HEK293T (cell line): ENCODE measurements at places on chromosomes 4 and X.

DNA sequence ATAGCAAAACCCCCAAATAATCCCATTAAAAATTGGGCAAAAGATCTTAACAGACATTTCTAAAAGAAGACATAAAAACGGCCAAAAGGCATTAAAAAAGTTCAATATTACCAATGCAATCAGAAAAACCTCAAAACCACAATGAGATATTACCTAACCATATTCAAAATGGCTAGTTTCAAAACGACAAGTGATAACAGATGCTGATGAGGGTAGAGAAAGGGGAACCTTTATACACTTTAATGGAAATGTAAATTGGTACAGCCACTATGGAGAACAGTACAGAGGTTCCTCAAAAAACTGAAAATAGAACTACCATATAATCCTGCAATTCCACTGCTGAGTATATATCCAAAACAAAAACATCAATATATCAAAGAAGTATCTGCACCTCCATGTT lies 6.2 kb downstream of the AADAT start:
- DNase-seq, result no peak

DNA sequence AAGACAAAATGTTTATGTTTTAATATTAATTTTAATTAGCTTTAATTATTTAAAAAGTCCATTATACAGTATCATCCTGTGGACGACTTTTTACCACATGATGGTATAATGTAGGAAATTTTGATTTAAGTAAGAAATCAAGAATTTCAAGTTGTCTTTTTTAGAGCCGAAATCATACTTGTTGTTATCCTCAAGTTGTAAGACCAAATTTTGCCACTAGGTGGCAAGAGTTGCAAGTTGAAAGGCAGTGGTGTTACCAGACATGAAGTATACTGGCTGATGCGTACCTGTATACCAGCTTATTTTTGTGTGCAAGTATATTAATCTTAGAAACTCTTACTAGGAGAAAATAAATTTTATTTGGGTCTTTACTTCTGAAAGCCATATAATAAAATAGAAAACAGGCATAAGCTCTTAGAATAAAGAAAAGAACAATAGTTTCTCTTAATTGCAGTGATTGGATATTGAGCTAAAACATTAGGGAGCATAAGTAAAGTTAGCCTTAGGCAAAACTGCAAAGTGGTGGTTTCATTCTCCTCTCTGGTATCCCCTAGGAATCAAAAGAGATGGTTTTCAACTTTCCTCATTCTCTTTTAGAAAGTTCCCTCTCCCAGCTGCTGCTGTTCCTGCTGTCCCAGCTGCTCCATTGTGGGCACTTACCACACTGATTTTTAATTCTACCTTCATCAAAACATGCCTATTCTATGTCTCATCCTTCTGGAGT lies 118.0 kb upstream of the WDFY3 start:
- peak; percentile 32 for DNase-seq

- DNase-seq, result no peak
Observed at GRCh38 chr4:40289366-40290188, 45.6 kb upstream of the CHRNA9 start.

GRCh38 chr4:81460191-81460701 lies 11.5 kb downstream of the RASGEF1B start:
- no peak for DNase-seq

DNA sequence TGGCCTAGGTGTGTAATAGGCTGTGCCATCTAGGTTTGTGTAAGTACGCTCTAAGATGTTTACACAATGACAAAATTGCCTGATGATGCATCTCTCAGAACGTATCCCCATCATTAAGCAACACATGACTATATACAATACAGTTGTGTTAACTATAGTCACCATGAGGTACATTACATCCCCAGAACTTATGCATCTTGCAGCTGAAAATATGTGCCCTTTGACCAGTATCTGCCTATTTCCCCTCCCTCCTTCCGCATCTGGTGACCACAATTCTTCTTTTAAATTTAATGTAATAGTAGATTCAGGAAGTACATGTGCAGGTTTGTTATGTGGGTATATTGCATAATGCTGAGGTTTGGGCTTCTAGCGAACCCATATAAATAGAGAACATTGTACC lies 239.8 kb upstream of the IL1RAPL1 start:
- no peak for DNase-seq

DNA sequence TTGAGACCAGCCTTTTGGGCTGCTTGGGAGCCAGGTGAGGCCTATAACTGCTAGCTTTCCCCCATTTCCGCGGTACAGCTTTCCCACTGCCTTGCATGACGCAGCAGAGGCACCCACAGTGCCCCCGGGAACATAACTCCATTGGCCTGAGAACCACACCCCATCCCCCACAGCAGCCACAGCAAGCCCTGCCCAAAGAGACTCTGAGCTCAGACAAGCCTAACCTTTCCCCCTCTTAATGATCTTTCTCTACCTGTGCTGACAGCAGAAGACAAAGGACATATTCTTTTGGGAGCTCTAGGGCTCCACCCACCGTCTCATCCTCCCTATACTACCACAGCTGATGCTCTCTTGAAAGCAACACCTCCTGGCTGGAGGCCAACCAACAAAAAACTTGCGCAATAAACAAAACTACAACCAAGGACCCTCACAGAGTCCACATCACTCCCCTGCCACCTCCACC lies 114.8 kb downstream of the FANCB start:
- no peak for DNase-seq

GRCh38 chr4:152085657-152086056 lies 324.9 kb upstream of the GATB start:
- DNase-seq, result no peak

DNA sequence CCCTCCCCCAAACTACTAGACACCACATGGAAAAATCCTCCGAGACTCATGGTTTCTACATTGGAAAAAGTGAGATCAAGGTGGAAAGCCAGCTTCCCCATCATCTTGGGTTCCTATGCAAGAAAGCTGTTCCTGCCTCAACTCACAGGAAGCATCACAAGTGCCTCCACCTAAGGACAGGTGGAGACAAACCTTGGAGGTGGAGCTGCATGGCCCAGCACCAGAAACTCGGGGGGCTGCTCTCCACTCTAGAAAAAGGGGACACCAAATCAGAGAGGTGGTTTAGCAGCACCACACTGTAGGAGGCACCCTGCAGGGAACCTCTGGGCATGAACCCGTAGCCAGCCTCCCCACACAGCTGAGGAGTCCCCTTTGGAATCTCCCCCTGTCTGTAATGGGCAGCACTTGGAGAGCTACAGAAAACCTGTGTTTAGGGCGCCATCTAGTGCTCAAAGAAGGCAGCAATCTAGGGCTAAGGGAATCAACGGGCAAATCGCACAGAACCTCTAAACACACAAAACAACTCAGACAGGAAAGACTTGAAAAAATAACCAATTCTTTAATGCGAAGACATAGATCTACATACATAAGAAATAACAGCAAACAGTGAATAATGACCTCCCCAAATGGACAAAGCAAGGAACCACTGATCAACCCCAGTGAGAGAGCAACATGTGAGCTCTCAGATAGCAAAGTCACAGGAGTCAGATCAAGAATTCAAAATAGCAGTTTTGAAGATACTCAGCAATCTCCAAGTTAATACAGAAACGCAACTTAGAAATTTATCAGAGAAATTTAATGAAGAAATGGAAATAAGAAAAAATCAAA lies 37.0 kb upstream of the ZBTB33 start:
- DNase-seq, result peak; percentile 81

DNA sequence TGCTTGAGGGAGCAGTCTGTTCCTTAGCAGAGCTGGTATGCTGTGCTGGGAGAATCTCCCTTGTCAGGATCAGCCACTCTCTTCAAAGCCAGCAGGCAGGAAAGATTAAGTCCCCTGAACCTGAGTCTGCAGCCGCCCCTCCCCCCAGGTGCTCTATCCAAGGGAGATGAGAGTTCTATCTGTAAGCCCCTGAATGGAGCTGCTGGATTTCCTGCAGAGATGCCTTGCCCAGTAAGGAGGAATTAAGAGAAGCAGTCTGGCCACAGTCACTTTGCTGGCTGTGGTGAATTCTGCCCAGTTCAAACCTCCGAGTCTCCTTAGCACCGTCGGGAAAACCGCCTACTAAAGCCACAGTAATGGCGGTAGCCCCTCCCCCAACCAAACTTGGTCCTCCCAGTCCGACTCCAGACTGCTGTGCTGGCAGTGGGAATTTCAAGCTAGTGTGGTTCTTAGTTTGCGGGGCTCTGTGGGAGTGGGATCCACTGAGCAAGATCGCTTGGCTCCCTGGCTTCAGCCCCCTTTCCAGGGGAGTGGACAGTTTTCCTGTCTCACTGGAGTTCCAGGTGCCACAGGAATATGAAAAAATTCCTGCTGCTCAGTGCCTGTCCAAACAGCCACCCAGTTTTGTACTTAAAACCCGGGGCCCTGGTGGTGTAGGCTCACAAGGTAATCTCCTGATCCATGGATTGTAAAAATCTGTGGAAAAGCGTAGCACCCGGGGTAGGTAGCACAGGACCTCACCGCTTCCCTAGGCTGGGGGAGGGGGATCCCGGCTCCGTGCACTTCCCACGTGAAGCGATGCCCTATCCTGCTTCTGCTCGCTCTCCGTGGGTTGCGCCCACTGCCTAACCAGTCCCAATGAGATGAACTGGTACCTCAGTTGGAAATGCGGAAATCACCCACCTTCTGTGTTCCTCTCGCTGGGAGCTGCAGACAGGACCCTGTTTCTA lies 38.0 kb downstream of the RAB28 start:
- no peak for DNase-seq

DNA sequence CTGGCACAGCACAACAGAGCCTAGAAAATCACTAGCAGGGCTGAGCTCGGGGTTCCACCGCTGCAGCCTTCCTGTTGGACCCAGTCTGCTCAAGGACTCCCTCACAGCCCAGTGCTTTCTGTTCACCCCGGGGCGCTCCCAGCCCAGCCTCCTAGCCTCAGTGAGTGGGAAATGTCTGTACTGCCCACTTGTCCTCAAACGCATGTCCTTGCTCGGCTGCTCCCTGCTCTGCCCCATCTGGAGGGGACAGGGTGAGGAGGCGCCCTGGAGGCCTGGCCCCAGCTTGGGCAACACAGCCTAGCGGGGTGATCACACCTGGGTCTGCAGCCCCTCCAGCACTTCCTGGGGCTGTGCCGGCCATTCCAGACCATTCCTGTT lies 11.9 kb upstream of the CCNQ start:
- DNase-seq, result no peak

- DNase-seq, result no peak
Observed at GRCh38 chr4:109764376-109764775, 34.5 kb upstream of the PLA2G12A start.

- no peak for DNase-seq
Observed at GRCh38 chr4:146327859-146328650, 113.7 kb downstream of the REELD1 start.

- peak; percentile 24 for DNase-seq
Observed at GRCh38 chrX:132413459-132413858, 75.4 kb downstream of the MBNL3 start.

DNA sequence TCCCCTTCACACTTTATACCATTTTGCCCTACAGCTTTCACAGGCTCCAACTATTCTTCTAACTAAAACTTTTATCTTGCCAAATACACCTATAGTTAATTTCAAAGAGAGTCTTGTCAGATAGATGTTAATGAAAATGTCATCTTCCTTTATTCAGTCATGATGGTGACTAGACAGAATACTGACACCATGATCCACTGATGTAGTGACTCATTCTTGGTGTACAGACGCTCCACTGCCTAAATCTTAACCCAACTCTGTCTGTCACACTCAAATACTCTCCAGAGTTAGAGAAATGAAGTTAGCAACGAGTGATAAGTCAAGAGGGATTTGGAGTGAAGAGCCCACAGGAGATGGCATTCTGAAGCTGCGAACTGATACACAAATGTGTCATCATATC lies 32.1 kb upstream of the HDAC8 start:
- DNase-seq, result no peak

DNA sequence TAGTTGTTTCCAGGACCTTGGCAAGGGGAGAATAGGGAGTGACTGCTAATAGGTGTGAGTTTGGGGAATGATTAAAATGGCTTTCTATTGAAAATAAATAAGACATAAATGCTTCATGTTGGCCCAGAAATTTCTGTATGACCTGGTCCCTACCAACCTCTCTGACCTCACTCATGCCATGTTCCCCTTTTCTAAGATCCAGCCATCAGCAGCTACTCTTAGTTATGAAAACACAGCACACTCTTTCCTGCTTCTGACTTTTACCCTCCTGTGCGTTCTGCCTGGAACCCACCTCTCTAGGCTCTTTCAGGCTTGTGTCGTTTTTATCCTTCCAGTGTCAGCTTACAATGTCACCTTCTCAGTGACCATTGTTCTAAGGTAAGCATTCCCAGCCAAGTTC lies 14.8 kb upstream of the CXCL5 start:
- no peak for DNase-seq

DNA sequence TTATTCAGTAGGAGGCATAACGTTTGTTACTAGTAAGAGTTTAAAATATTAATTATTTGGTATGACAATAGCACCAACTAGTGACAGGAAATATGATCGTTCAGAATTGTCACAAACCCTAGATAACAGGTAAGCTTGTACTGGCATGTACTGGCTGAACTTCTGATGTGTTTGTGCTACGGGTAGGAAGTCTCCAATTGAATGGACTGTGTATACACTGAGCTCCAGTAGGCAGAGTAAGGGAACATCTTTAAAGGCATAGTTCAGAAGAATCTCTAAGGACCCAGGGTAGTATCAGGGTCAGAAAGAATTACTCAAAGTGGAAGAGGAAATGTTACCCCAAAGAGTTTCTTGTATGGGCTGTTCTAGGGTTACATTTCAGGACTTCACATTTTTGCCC lies 230.4 kb downstream of the EDA2R start:
- no peak for DNase-seq

- no peak for DNase-seq
Observed at GRCh38 chrX:24125028-24125612, 24.4 kb upstream of the ZFX start.

DNA sequence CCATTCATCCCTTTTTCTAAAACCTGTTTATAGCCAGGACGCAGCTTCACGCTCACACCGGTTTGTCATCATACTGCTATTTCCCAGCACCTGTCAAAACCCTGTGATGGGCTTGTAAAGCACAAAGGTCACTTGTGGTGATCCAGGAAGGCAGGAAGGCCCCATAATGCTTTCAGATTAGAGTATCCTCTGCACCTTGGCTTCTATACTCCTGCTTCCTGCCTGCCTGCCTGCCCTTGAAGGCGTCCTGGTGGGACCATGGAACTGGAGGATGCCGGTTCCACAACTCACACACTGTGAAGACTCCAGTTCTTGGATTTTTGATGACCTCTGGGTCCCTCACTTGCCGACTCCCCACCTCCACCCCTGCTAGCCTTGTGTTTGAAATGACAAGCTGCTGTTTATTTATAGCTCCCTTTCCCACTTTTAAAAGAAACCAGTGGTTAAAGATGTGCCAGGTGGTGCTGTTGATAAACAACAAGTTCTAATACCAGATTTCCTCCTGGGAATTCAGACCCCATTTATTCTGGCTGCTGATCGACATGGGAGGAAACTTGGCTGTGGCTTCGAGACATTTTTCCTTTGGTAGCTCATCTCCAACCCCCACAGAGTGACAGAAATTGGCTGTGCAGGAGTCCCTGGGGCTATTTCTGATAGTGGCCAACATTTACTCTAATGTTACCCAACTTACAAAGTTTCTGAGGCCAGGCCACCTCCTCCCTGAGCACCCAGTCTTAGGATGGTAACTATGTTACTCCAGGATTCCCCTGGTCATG lies 211.5 kb downstream of the KDR start:
- DNase-seq, result no peak
